ENCODE measurements at places on chromosomes 3 and 15.

DNA sequence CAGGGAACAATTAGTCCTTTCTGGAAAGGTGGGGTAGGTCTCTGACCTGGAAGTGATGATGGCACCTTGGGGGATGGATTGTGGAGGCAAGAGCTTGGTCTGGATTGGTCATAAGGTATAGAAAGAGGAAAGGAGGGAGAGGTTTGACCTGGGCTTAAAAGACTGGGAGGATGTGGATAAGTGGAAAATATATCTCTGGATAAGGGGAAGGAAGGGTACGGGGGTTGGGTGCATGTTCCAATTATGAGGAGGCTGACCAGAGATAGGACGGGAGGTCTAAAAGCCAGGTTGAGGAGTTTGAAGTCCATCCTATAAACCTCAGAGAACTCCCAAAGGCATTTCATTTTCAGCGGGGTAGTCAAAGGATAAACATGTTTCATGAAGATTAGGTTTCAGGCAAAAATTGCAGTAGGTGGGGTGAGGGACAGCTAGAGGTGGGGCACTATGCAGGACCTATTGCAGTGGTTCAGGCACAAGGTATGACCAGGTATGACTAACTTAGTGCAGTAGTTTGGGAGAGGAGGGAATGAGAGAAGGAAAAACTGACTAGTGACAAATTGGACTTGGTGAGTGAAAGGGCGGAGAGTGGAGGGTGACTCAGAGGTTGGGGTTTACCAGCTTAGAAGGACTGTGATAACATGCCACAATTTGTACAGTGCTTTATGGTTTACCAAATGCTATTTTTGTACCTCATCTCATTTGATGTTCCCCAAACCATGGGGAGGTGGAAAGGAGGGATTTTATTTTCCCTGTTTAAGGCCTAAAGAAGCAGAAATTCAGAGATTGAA, 10.7 kb downstream of the PDE8A start:
- no peak for DNase-seq

DNA sequence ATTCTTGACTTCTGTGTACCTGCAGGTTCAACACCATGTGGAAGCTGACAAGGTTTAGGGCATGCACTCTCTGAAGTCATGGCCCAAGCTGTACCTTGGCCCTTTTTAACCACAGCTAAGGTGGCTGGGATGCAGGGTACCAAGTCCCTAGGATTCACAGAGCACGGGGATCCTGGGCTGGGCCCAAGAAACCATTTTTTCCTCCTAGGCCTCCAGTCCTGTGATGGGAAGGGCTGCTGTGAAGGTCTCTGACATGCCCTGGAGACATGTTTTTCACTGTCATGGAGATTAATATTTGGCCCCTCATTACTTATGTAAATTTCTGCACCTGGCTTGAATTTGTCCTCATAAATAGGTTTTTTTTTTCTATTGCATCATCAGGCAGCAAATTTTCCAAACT, 937.5 kb upstream of the ROBO1 start:
- no peak for DNase-seq

DNA sequence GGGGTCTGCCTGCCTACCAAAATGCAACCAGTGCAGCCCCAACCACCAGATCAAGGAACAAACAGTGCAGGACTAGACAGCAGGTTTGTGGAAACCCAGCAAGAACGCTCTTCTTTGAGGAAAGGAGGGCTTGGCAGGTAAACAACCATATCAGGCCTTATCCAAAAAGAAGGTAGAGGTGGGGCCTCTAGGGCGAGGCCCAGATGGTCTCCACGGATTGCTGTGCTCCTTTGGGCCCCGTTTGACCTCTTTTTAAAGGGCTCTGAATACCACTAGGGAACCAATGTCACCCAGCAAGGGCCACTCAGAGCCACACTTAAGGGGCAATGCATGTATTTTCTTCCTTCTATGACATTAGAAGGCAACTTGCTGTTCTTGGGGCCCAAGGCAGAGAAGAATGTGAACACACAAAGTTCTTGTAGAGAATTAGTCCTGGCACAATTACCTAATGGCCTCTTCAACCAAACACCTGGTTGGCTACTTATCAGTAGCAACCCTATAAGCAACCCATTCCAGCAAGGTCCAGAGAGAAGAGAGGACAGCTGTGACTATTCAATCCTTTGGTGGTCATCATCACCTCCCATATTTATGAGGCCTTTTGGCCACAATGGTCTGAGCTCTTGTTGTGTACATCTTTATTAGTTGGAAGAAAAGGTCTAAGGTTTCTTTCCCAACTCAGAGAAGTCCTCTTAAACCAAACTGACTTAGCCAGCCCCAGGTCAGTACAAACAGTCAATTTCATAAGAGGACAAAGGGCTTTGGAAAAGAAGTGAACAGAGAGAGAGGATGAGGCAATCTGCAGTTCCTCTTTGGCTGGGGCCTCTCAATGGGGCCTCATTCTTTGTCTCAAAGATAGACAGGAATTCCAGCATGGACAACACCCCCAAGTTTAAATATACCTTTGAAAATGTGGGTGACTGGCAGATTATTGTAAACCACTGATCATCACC, 36.0 kb downstream of the FOXP1 start:
- DNase-seq = no peak

DNA sequence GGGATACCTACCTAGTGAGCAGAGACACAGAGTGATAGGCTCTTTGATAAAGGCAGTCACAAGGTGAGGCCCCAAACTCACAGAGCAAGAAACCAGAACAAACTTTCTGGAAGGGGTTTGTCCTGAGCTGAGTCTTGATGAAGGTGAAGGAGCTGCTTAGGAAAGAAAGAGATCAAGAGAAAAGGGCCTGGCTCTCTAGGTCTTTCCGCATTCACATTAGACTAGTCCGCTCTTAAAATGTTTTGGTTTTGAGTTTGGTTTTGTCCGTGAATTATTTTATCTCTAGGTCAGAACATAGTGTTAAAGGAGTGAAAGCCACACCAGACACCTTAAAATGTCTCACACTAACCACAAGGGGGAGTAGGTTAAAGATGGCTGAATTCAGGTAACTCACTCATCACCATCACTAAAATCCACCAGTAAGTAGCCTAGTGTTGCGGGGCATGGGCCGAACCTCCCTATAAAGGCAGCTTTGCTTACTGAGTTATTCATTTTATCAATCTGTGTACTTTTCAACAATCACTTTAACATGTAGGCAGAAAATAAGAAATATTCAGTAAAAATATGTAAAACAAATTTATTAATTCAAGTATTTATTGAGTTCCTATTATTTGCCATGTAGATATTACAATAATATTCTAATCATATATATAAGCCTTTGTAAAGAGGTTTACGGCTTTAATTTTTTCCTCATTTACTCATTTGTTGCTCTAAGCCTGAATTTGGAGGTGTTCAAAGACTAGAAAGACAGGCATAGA, 121.5 kb upstream of the TSC22D2 start:
- DNase-seq = peak; percentile 59

DNA sequence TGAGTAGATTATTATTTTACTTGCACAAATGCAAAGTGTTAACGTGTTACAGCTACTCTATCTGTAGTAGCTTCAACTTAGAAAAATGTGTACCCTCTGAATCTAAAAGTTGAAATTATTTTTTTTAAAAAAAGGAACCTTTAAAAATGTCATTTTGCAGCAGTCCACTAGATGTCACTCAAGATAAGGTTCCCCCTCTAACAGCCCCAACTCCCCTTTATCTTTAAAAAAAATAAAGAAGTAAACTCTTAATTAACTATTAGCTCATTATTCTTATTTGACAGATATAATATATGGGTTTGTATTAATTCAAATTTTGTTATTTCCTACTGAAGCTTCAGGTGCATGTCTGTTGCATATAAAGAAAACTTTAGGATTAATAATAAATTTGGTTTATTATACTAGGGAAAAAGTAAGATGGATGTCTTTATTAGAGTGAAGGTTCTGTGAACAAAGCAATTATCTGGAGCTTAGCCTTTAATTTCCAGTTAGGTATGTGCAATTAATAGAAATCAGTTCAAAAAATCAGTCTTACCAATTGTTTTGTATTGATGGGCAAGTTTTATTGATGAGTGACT, 288.5 kb downstream of the VGLL3 start:
- no peak for DNase-seq

GRCh38 chr3:55270976-55271375, 216.1 kb downstream of the WNT5A start:
- no peak for DNase-seq

DNA sequence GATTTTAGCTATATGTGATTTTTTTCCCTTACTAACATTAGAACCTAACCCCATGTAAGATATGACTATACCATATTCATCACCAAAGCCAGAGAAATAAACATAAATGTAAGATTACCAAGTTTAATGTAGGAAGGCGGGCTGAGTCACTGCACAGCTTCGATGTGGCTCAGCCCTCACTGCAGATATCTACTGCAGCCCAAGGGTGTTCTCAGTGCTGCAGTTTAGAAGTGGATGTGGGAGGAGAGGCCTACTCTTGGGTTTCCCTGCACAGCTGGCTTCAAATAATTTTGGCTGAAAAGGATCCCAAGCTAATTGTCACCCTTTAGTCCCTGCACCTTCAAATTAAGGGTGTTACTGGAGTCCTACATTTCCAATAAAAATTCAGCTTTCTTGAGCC, 9.3 kb downstream of the ARPP19 start:
- no peak for DNase-seq

DNA sequence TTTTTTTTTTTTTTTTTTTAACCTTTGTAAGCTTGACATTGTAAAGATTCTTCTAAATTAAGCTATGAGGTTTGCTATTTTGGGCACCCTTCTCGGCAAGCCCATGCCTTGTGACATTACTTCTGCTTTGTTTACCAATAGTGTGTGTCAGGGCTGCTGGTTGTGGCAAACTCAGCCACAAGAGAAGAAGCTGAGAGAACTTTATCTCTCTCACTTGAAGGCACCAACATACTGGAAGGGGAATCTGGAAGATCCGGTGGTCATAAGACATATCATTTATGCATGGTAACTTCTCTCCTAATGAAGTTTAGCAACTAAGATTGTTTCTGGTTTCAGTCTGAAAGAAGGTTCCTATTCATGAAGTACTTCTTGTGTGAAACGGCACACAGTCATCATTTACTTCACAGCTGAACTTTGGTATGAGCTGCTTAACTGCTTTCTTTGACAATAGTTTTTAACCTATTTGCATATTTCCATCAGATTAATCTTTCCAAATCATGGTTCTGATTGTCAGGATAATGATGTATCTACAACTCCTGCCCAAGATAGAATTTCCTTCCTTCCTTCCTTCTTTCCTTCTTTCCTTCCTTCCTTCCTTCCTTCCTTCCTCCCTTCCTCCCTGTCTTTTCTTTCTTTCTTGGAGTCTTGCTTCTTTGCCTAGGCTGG, 189.3 kb downstream of the NFKBIZ start:
- DNase-seq = no peak

- DNase-seq = no peak
Measured at GRCh38 chr3:14042680-14043079, 82.0 kb downstream of the CHCHD4 start.

- DNase-seq = no peak
Measured at GRCh38 chr3:56591262-56591661, 34.3 kb downstream of the CCDC66 start.

DNA sequence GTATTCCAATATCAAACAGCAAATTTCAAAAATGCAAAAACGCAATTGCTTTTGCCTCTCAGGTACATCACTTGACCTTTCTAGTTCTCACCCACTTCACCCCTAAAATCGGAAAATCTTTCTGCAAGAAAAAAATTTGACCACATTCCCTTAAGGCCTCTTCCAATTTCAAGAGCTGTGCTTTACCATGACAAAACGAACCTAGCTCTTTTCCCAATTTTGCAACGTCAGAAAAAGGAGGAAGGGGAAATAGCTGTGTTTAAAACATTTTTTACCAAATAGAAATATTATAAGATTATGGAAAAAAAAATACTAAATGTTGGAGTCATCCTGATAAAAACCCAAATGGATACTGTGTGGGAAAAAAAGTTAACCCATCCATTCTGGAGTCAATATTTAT, 1.1 kb upstream of the NR2C2 start:
- no peak for DNase-seq

- DNase-seq = no peak
Measured at GRCh38 chr15:58734859-58735258, 14.6 kb downstream of the ADAM10 start.

DNA sequence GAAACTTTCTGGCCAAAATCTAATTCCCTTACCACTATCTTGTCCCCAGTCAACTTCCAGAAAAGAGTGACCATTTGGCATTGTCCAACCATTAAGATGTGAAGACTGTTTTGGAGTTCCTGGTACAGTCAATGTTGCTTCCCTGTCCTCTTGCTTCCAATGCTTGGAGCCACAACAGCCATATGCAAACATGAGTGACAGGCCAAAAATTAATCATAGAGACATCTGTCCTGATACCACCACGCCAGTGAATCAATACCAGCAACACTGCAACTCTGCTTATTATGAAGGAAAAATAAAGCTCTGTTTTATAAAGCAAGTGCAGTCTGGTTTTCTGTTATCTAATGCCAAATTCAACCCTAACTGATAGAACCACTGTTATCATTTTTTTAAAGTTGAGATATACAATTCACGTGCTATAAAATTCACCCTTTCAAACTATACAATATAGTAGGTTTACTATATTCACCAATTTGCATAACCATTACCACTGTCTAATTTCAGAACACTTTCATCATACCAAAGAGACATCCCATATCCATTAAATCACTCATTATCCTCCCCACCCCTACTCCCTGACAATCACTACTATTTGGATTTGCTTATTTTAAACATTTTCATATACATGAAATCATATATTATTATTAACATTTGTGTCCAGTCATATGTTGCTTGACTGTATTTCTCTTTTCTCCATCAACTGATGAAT, 76.9 kb downstream of the STAG1 start:
- no peak for DNase-seq

DNA sequence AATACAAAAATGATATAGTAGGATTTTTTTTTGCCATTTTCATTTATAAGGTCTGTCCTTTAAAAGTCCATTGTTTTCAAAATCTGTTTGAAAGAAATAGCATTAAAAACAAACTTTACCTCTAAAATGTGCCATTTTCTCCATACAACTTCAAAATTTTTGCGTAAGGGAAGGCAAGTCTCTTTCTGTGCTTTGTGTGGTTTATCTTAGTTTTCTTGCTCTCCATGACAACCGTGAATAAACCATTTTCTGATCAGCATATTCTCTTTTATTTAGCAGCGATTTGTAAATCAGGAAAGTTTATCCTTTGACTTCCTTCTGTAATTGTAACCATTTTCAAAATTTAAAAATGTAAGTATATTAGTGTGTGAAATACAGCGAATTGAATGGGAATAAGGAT, 147.9 kb upstream of the CGNL1 start:
- no peak for DNase-seq

GRCh38 chr3:136255672-136256406, 5.7 kb downstream of the PCCB start:
- DNase-seq = no peak

Data from NCI-H2081 (cell line).